Activated CD8-positive, alpha-beta memory T cell treated with anti-CD3 and anti-CD28 coated beads for 36 hours (primary cell): ENCODE measurements at places on chromosomes 5 and 9. TPM values are rescaled to one million over a fixed set of nuclear protein-coding genes. Genes with fewer than 3 reads are reported as not detected.

LCN6 gene
- not detected for total RNA-seq

TMED9 gene
- total RNA-seq, result 136 TPM

KCNN2 gene
- not detected for total RNA-seq

SLC34A3 gene
- total RNA-seq, result not detected

MLANA gene
- not detected for total RNA-seq

TTC23L gene
- 0.57 TPM for total RNA-seq

LPAR1 gene
- not detected for total RNA-seq

CTXN3 gene
- not detected for total RNA-seq

OTP gene
- total RNA-seq, result not detected

SH3PXD2B gene
- total RNA-seq, result 0.17 TPM

ORM2 gene
- total RNA-seq, result not detected

TEX48 gene
- total RNA-seq, result 0.69 TPM
